AG09309 (cell line): ENCODE measurements at places on chromosomes 11 and 22.

DNA sequence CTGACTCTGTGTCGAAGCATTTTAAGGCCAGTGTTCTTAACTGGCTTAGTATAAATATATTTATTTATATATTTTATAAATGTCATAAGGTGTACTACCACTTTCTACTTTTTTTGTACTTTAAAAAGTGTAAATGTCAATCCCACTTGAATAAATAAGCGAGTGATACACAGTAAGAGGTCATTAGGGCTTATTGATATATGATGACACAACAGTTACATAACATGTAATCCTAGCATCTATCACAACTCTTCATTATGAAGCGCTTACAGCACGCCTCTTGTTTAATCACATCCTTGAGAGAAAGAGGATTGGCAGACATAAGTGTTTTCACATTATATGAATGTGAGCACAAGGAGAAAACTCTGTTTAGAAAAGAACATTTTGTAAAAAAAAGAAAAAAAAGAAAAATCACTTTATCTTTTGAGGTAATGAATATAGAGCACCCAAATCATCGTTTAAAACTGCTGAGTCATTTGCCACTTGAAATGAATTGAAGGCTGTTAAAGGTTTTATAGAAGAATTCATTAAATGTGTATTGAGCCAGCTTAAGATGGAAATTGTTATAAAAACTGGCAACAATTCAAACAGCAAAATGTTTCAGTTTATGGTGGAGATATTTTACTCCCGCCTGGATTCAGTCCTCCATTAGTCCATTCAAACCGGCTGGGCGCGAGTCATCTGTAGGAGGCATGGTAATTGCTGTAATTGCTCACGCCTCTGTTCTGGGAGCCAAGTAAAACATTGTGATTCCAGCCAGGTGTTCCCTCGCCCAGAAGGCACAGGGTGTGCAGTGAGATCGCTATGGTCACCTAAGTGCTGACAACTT is 627.3 kb upstream of the KIRREL3 start:
- DNase-seq = no peak

DNA sequence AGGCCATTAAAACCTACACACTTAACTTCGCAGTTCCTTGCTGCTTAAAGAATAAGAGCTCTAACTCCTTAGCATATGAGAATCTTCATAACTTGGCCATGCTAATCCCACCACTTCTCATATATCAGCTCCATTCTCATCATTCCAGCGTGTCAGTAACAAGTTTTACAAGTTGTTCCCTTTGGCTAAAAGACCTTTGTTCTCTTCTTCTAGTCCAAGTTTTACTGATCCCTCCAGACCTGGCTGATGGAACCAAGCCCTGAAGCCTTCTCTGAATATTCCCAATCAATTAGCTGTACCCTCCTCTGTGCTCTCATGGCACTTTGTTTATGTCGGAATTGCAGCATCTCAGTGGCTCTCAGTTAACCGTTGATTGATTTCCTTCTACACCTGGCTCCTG is 35.8 kb downstream of the GAB2 start:
- no peak for DNase-seq

DNA sequence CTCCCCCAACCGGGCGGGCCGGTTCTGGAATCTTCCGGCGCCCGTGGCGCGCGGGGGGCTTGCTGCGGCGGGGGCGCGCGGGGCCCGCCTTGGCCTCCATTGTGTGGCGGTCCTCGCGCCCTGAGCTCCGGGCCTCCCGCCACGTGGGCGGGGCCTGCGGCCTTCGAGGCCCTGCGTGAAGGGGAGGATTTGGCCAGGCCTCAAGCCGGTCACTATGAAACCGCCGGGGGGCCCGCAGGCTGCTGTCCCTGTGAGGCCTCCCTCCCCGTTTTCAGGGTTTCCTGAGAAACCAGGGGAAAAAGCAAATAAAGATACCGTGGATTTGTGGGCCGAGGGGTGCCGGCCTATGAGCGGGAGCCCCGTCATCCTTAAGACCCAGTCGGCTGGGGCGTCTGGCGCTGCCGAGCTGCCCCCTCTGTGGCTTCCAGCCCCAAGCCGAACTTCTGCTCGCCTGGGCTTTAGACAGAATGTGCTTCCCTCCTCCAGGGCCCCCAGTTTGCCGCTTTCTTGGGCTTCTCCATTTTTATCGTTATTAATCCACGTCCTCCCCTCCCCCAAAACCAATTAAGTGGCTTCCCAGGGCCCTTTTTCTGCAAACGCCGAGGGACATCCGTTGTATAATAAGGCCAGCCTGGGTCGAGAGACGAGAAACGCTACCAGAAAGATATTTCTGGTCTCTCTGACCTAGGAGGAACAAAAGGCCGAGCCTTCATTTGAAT is 602 bp downstream of the EWSR1 start:
- DNase-seq = no peak

DNA sequence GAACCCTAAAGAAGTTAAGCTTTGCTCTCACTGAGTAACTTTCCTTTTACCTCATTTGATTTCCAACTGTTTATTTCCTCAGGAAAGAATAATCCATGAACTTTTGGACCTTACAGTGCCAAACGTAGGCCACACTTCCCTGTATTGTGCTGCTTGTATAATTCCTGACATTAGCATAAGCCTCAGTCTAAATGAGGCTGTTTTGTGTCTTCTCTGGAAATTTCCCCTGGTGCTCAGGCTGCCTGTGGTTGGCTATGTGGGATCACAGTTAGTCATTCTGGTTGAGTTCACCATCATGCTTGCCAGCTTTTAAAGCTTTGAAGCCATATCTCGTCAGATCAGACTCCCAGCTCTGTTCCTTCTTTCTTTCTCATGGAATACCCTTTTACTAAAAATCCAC is 107.0 kb downstream of the FAM76B start:
- DNase-seq = no peak

DNA sequence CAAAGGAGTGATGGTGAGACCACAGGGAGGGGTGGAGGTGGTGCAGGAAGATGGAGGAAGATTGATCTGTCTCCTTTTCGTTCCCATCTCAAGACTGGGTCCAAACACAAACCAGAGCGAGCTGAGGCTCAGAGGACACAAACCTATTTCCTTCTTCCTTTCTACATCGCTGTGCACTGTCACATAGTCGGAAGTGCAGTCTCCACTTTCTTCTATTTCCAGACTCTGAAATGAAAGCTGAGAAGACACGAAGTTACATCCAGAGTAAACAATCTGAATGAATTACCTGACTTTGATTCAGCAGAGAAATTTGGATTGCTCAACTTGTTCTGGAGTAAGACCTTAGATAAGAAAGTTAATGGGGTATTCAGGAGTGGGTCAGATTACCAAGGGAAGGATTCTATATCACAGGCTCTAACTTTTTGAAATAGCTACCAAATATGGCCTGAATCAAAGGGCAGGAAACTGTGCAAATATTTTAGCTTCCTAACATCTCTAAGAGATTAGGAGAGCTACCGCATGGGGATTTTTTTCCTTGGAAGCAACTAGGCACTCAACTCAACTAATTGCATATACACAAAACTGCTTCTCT is 14.4 kb downstream of the OVCH2 start:
- no peak for DNase-seq

DNA sequence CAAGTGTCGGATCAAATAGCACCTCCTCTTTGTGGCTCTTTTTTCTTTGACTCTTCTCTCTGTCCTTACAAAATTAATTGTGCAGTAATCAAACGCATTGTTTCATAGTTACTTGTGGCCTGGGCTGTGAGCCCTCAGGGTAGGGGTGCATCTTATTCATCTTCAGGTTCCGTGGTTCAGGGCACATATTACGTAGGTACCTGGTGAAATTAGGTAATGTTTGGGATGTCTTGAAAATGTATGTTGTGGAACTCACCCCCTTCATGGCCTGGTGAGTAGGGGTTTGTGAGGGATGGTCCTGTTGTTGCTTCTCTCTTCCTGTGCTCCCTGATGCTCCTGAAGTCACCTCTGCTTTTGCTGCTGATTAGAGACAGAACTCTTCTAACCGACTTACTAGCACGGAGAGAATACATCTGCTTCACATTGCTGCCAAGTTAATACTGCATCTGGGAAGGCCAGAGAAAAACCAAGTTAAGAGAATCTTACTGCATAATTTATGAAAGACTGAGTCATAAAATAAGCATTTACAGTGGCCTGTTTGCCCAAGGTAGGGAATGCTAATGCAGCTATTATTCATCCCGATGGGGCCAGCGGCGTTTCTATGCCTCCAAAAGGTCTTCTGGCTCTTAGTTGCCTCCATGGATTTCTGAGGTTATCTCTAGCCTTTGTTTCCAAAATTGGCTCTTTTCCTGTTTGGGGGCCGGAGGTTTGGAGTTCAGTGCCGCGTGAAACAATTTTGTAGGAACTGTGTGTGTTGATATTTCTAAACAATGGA is 66.9 kb downstream of the TBC1D22A start:
- DNase-seq = peak; percentile 85

GRCh38 chr22:42994276-42994916 is 20.6 kb downstream of the PACSIN2 start:
- no peak for DNase-seq
